ENCODE measurements at places on chromosomes 4 and X.
A peak's percentile ranks its signal among the peaks of the same experiment; 100 is the strongest.

- DNase-seq, result no peak
Measured at GRCh38 chrX:68599256-68600152, 48.0 kb upstream of the STARD8 start.

DNA sequence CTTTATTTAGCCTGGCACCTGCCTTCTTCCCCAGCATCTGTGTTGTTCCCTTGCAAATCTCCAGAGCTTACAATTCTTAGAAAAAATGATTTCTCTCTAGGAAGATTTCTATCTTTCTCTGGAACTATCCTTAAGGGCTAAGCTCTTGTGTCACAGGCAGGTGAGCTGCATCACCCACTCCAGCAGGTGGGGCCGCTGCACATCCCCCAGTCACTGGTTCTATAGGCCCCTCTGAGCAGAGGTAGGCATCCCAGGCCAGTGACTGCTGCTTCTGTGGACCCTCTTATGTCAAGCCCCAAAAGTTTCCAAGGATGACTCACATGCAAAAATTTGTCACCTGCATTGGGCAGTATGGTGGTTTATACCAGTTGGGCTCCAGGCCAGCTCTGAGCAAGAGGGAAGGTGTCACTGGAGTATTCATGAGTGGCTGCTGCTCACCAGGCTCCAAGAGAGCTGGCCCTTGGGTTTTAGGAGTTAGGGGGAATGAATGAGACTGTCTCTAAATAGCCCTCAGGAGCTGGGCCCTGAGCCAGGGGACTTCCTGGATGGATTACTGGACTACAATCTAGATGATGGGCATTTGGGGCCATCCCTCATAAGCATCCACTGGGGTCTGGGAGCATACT is 208.1 kb upstream of the EOLA2 start:
- no peak for DNase-seq

- DNase-seq, result no peak
Measured at GRCh38 chrX:95911062-95911461, 773.6 kb upstream of the DIAPH2 start.

GRCh38 chrX:30283456-30284200 is 25.6 kb downstream of the NR0B1 start:
- peak; percentile 69 for DNase-seq

- no peak for DNase-seq
Measured at GRCh38 chrX:29787656-29788055, 427.7 kb upstream of the MAGEB2 start.

- DNase-seq, result no peak
Measured at GRCh38 chr4:78629991-78630541, 78.5 kb downstream of the ANXA3 start.

DNA sequence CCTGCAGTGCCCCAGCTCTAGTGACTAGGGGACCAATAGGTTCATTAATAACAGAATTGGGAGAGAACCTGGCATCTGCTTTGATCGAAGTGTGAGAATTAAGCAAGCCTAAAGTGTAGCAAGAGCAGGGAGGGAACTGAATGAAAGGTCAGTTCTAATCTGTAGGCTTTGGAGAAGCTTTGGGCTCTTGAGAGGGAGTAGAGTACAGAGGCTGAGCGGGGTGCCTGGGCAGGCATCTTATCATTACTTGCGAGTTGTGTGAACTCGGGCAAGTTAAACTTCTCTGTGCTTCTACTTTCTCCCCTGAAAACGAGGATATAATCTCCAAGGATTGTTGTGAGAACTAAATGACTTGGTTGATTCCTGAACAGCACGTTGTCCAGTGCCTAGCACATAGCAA is 906 bp upstream of the PARM1 start:
- no peak for DNase-seq

DNA sequence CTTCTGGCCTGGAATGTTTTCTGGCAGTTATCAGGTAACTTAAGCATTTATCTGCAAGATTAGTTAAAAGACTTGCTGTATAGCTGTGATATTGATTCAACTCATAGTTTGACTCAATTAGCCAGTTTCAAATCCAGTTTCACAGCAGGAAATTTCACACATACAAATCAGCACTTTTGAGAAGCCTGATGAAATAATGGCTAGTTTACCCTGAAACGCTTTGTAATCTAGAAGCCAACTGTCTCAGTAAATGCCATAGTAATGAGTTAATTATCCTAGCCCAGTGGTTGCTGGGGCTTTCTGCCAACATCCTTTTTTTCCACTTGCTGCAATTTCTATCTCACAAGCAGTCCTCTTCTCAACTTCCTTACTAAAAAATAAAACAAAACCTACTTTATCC is 53.1 kb downstream of the ARHGEF38 start:
- DNase-seq, result peak; percentile 8

DNA sequence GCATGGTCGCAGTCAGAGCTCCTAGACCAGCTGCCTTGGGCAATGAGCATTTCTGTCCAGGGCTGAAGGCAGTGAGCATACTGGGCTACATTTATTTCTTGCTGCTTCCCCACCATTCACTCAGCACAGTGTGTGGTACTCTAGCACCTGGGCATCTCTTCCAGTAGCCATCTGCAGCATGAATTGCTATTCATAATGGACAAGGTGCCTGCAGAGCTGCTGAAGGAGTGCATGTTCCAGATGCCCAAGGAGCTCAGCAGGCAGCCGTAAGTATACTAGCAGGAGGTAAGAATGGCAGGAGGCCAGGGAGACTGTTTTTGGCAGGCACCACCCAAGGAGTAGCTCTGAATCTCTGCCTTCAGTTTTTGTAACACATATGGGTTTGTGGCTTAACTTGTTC is 110.4 kb upstream of the RXFP1 start:
- no peak for DNase-seq

DNA sequence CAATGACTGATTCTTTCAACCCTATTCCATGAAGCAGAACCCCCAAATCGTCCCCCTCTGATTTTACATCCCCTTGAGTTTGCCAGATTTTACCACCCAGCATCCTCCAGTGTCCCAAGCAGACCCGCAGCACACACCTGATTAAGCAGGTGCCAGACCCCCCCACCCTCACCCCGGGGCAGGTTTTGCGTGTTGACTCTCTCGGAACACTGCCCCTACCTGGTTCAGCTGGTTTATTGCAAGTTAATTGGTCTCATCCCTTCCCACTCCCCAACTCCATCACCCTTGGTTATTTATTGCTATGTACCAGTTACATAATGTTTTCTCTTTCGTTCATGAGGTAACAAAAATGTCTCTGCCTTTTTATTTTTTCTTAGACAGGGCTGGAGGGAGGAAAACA is 258.4 kb downstream of the BCOR start:
- DNase-seq, result no peak

DNA sequence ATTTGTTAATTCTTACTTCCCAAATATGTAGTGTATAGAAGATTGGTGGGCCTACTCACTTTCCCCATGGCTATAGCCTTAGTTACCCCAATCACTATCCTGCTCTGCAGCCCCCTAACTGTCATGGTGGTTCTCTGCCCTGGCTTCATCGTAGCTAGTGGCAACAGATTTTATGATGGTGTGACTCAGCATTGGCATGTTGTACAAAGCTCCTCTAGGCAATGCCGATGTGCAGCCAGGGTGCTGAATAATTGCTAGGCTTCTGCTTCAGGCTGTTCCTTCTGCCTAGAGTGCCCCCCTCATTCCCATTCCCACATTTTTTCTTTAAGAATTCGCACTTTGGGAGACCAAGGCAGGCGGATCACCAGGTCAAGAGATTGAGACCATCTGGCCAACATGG is 35.2 kb downstream of the AFF2 start:
- no peak for DNase-seq

DNA sequence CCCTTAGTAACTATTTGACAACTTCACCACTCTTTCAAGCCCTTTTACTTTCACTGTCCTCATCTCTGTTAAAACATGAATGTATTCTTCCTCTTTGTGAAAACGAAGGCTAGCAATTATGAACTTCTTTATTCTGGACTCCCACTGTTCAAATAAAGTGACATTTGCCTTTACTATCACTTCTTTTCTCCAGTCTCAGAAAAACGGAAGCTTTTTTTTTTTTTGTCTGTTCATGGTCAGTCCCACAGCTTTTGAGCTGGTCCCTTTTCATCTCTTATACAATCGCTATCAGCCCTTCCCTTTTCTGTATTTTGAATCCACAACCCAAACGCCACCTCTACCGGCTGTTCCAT is 327.7 kb downstream of the DKK2 start:
- DNase-seq, result no peak

GRCh38 chr4:73197220-73197619 is 61.4 kb downstream of the ANKRD17 start:
- no peak for DNase-seq

DNA sequence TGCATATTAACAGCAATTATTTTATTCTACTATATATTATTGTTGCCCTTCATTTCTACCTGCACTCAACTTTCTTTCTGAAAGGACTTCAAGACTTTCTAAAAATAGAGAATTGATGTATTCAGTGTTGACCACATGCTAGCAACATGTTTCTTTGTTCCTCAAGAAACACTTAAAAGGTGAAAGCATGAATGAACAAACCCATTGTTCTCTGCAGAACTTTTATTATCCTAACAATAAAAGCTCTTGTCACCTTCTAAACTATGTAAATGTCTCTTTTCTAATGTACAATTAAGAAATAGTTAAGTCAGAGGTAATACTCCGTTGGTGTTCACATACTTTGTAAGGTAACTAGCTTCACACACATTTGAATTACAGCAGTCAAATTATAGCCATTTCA is 638.7 kb downstream of the FSTL5 start:
- no peak for DNase-seq

- DNase-seq, result no peak
Measured at GRCh38 chrX:105098201-105098600, 122.3 kb downstream of the TEX13A start.

- DNase-seq, result no peak
Measured at GRCh38 chr4:77652237-77652897, 46.7 kb downstream of the CXCL13 start.

DNA sequence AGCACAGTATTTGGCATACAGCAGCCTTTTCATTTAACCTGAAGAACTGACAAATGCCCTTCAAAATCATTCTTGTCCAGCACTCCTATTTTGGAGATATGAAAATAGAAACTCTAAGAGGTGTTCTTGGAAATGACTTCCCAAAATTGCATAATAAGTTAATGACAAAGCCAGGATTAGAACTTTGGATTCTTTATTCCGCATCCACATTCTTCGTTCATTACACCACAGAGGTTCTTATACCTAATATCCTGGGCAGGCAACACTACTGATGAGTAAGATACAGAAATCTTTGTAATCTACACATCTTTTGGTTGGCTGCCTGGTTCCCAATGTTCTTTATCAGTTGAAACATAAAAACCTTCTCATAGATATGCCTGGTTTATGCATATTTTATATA is 5.9 kb downstream of the COL25A1 start:
- DNase-seq, result no peak

DNA sequence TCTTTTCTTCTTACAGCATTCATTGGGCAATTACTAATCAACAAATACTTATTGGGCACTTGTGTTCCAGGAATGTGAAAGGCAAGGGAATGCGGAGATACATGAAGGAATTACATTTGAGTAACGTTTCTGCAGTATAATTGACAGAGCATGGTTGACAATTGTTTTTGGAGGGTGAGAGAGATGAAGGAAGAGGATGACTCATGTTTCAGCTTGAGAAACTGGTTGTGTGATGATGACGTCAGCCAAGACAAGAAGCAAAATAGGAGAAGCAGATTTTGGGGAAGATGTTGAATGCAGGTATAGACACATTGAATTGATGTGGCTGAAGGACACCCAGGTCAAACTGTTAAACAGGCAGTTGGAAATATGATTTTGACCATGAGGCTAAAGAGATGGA is 8.0 kb upstream of the CPEB2 start:
- no peak for DNase-seq

DNA sequence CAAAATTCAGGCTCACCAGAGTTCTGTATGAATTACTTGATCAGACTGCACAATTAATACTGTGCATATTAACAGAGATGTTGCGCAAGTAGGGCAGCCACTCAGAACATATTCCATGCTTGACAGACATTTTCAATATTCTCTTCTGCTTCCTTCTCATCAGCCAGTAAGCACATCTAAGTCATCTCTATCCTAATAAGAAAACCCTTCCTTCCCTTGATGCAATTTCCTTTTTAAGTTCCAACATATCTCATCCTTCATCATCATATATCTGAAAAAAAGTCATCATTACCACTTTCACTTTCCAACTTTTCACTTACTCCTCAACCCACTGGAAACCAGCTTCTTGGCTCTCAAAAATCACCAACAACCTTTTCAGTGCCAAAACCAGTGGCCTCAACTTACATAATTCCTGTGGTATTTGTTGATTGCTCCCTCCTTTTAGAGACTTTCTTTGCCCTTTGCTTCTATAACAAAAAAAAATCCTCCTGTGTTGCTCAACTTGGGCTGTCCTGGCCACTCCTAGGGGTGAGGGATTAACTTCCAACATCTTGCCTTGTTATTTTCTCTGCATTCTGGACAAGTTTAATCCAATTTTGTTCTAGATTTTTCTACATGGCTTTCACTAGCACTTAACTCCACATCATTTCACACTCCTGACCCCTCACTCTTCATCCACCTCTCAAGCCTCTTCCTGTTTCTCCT is 14.1 kb downstream of the MBNL3 start:
- DNase-seq, result no peak

DNA sequence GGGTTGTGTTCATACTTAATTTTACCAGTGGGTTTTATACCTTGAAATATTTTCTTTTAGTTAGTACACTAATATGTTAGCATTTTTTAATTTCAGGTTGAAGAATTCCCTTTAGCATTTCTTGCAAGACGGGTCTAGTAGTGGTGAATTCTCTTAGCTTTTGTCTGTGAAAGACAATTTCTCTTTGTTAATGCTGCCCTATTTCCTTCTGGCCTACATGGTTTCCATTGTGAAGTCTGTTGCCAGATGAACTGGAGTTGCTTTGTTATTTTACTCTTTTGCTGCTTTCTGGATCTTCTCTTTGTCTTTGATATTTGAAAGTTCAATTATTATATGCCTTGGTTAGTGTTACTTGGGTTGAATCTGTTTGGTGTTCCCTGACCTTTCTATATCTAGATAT is 25.0 kb upstream of the MTHFD2L start:
- DNase-seq, result no peak

- DNase-seq, result peak; percentile 74
Measured at GRCh38 chrX:19682712-19683331, 167.5 kb upstream of the MAP3K15 start.

- DNase-seq, result no peak
Measured at GRCh38 chr4:112898357-112899141, 150.9 kb upstream of the ANK2 start.

DNA sequence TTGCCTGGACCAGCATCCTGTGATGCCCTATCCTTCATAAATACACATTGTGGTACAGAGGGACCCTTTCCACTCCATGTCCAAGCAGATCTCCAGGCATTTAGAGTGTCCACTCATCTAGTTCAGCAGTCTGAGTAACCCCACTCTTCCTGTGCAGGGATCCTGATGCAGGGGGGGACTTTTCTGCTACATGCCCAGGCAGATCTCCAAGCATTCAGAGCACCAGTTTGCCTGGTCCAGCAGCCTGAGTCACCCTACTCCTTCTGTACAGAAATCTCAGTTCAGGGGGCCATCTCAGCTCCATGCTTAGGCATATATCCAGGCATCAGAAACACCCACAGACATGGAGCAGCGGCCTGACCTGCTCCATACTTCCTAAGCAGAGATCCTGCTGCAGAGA is 1089.8 kb downstream of the FAT4 start:
- no peak for DNase-seq

GRCh38 chr4:1116838-1117237 is 3.5 kb upstream of the RNF212 start:
- no peak for DNase-seq
